Sigmoid colon (tissue), 7 donors: ENCODE measurements at places on chromosomes 4 and X. TPM values are rescaled to one million over a fixed set of nuclear protein-coding genes. Genes with fewer than 3 reads are reported as not detected.

- no peak for DNase-seq
These were observed 335.2 kb downstream of the TENM3 start for GRCh38 chr4:182578402-182578801.

Gene CLDN22
- not detected for total RNA-seq

Gene MAML3
- total RNA-seq = 16.3 TPM

- DNase-seq = no peak
These were observed 6.8 kb upstream of the DCAF8L1 start for GRCh38 chrX:27987862-27988646.

DNA sequence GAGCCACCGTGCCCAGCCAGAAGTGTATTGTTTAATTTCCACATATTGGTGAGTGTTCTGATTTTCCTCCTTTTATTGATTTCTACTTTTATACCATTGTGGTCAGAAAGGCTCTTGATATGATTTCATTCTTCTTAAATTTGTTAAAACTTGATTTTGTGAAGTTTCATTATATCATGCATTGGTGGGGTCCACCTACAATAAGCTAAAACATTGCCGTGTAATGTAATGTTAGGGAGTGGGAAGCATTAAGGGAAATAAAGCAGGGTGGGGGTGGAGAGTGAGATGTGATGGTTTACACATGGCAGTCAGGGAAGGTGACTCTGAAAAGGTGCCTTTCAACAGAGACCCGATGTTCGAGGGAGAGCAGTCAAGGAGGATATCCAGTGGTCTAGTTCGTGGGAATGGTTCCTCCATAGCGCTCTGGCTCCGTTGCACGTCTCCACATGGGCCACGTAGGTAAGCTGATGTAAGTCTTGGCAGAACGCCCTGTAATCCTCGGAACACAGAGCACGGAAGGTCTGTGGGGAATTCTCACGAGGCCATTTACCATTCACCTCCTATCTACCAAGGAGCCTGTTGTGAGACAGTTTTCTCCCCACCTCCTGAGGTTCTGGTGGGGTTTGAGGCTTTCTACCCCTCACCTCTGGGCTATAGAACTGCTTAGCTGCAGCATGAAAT lies 7.7 kb upstream of the WDR13 start:
- no peak for DNase-seq

DNA sequence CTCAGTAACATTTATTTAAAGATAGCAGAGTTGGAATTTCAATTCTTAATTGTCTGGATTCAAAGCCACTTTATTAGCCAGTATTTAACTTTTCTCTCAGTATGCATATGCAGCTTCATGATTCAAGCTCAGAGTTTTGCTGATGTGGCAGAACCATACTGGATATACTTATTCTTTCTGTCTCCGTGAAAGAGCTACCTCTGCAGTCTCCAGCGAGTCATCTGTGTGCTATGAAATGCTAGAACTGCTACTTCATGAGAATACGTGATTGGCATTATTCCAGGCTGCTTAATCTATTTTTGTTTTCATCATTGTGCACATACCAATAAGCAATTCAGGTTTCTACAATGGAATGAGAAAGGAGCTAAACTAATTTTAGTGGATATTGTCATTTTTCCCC lies 743.7 kb downstream of the C4orf33 start:
- no peak for DNase-seq

DNA sequence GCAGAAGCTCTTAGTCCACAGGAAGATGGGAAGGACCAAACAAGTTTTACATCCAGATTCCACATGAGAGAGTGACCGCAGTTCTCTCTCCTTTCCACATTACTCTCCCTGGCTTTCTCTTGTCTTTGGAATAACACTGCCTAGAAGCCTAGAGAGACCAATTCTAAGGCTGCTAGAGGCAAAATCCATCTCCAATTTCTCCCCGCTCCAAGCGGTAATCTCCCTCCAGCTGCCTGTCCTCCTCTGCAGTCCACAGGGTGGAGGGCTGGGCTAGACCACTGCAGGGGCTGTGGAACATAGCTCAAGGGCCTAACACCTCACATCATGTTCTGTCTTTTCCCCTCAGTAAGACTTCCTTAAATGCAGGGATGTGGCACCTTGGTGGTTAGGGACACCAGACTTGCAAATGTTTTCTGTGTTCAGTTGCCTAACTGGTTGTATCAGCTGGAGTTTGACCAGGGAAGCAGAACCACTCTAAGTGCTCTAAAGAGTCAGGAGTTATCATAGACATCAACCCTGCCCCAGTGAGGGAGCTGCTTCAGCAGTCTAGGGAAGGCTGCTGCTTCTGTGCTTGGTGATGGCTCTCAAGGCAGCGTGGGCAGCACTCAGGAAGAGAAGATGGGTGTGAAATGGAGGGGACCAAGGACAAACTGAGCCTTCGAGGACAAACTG lies 423.1 kb downstream of the BCOR start:
- DNase-seq = no peak

Gene CTAG1B
- not detected for total RNA-seq

Gene PCDH11X
- total RNA-seq = not detected

GRCh38 chr4:74618659-74619058 lies 173.7 kb downstream of the AREG start:
- DNase-seq = no peak

GRCh38 chr4:106062452-106062875 lies 167.2 kb downstream of the NPNT start:
- DNase-seq = no peak

Gene TRIM2
- total RNA-seq = 37.5 TPM
